ENCODE measurements at places on chromosomes 4 and X.

GRCh38 chr4:145625677-145626622 lies 6.8 kb downstream of the MMAA start:
- H3K27me3 ChIP-seq: no peaks in the 10 kb centered on the region
- no peak overlapping the region for H3K27ac ChIP-seq
- no peak overlapping the region for H3K4me3 ChIP-seq
- H3K36me3 ChIP-seq: no peaks in the 10 kb centered on the region

GRCh38 chrX:17939724-17940123 lies 78.6 kb upstream of the RAI2 start:
- no peaks in the 10 kb centered on the region for H3K36me3 ChIP-seq
- H3K4me1 ChIP-seq: no peaks in the 10 kb centered on the region
- no peaks in the 10 kb centered on the region for H3K27me3 ChIP-seq
- no peak for DNase-seq

GRCh38 chr4:73615613-73616012 lies 4.6 kb downstream of the RASSF6 start:
- no peaks in the 10 kb centered on the region for H3K36me3 ChIP-seq
- no peak overlapping the region for H3K27ac ChIP-seq
- H3K4me1 ChIP-seq: peaks cover 3% of the 10 kb centered on the region
- no peaks in the 10 kb centered on the region for H3K27me3 ChIP-seq

DNA sequence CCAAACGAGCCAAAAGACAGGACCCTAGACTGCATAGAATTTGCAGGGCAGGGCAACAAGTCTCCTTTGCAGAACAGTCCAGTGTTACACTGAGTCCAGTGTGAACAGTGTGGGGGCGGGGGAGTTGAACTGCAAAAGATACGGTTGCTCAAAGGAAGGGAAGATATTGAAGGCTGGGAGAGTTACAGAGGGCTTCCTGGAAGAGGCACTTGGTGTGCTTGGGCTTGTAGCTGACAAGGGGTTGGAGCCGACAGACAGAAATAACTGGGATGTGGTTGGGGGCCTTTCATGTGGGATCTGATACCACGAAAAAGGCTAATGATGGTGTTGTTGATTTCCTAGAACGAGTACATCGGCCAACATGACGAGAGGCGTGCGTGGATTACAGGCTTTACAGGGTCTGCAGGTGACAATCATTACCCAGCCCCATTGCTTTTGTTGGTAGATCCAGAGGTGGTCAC lies 6.1 kb downstream of the XPNPEP2 start:
- no peak for DNase-seq
- no peaks in the 10 kb centered on the region for H3K36me3 ChIP-seq
- H3K27me3 ChIP-seq: no peaks in the 10 kb centered on the region
- no peak overlapping the region for H3K27ac ChIP-seq
- no peak overlapping the region for H3K4me3 ChIP-seq
- H3K4me1 ChIP-seq: no peaks in the 10 kb centered on the region

- H3K4me3 ChIP-seq: no peak overlapping the region
- no peak overlapping the region for H3K27ac ChIP-seq
- no peaks in the 10 kb centered on the region for H3K36me3 ChIP-seq
- DNase-seq: no peak
- H3K27me3 ChIP-seq: no peaks in the 10 kb centered on the region
- H3K4me1 ChIP-seq: peaks cover 2% of the 10 kb centered on the region
Observed at GRCh38 chr4:173052439-173052838, 116.2 kb upstream of the GALNT7 start.

DNA sequence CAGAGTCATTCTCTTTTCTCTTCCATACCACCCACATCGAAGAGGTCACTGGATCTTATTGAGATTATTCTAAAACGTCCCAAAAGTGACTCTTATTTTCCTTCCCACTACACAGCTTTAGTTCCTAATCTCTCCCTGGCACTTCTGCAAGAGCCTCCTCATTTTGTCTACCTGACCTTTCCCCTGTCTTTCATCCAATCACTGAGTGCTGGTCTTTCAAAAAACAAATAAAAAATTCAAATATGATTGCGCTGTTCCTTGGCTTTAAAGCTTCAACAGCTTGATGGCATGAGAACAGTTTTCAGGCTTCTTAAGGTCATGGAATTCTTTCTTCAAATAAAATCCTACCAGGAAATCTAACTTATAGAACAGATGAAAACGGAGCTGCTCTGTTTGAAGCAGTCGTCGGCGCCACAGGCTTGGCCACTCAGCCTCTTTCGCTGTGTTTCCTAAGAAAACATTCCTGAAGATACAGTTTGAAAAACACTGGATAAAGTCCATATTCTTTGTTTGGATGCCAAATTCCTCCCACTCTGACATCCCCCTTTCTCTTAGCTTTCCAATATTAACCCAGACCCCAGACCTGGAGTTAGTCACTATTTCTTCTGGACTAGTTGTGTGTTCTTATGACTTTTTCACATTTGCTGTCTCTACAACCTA lies 12.5 kb downstream of the SYTL5 start:
- H3K4me3 ChIP-seq: no peak overlapping the region
- no peaks in the 10 kb centered on the region for H3K27me3 ChIP-seq
- DNase-seq: no peak
- no peaks in the 10 kb centered on the region for H3K4me1 ChIP-seq
- no peak overlapping the region for H3K27ac ChIP-seq
- no peaks in the 10 kb centered on the region for H3K36me3 ChIP-seq

DNA sequence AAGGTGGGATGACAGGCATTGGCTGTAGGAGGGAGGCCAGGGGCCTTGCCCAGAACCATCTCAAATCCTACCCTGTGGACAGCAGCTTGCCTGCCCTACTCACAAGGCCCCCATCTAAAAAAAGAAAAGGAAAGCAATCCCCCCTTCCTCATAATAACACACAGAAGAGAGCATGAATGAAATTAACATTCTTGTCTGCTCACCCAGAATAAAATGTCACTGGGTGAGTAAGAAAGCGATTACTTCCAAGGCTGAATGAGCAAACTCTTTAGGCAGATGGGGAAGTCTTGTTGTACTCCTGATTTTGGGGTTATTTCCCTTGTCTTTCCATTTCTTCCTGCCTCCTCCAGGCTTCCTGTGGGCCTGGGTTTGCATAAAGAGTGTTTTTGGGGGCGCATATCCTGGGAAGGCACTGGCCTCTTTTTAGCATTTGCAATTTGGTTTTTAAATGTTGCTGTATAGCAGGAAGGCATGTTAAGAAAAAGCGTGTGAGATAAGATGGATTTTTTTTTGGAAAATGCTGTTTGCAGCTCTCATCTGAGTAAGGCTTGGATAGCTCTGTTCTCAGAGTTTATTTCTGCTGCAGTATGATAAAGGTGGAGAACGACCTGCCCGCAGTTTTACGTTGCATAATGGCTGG lies 248.3 kb upstream of the GATB start:
- H3K27ac ChIP-seq: peak overlapping the region; percentile 74
- H3K4me1 ChIP-seq: no peaks in the 10 kb centered on the region
- H3K36me3 ChIP-seq: no peaks in the 10 kb centered on the region
- H3K4me3 ChIP-seq: no peak overlapping the region

- no peaks in the 10 kb centered on the region for H3K4me1 ChIP-seq
- H3K4me3 ChIP-seq: no peak overlapping the region
- no peaks in the 10 kb centered on the region for H3K27me3 ChIP-seq
- no peak overlapping the region for H3K27ac ChIP-seq
Observed at GRCh38 chrX:64377753-64378152, 17.5 kb downstream of the MTMR8 start.
